ENCODE measurements at places on chromosomes 1 and 21.

DNA sequence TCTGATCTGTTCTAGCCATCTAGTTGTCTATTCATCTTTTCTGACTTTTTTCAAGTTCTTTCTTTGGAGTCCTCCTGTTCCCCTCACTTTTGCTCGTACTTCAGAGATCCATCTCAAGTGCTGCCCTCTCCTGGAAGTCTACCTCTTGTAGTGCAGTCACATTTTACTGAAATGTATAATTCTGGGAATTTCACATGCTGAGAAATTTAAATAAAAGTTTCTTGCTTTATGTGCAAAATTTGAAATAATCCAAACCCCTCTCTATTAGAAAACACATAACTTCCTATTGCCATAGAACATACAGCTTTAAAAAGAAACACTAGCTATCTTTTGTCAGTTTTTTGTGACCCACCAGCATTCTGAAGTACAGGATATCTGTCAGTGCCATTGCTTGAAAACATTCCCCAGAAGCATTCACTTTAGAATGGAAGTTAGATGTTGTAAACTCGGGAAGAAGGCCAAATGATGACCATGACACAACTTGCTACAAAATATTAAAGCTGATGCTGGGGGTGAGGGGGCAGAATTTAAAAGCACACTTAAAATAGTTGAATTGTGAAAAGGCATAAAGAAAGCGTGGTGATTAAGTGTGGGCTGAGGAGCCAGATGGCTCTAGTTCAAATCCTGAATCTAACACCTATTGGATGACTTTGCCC, 22.0 kb downstream of the RLF start:
- H3K4me3 ChIP-seq, result no peak overlapping the region
- peak overlapping the region; percentile 54 for H3K27ac ChIP-seq
- peaks cover 9% of the 10 kb centered on the region for H3K36me3 ChIP-seq

- peaks cover 7% of the 10 kb centered on the region for H3K4me1 ChIP-seq
- H3K4me3 ChIP-seq, result peak overlapping the region; percentile 62
- DNase-seq, result no peak
- no peaks in the 10 kb centered on the region for H3K36me3 ChIP-seq
- no peaks in the 10 kb centered on the region for H3K27me3 ChIP-seq
These were observed 738 bp downstream of the LURAP1 start for GRCh38 chr1:46203738-46204405.

DNA sequence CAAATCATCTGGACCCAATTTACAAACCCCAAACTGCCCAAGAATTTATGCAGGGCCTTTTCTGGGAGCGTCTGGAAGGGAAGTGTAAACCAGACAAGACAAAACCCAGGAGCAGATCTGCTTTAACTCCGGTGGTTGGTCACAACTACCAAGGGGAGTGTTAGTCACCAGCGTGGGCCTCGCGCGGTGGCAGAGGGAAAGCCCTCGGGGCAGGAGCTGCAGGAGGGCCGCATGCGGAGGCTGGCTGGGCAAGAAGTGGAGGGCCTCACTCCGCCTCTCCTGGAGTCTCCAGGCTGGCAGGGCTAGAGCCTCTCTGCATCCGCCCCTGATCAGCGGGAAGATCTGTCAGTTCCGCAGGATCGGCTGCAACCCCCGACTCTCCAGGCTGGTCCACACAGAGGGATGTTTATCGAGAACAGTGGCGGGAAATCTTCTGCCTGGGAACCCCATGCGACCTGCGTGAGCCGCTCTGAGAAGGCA, 2.0 kb downstream of the COL24A1 start:
- no peak overlapping the region for H3K4me3 ChIP-seq
- H3K27me3 ChIP-seq, result peaks cover 25% of the 10 kb centered on the region
- no peak overlapping the region for H3K27ac ChIP-seq
- no peaks in the 10 kb centered on the region for H3K4me1 ChIP-seq
- H3K36me3 ChIP-seq, result no peaks in the 10 kb centered on the region

DNA sequence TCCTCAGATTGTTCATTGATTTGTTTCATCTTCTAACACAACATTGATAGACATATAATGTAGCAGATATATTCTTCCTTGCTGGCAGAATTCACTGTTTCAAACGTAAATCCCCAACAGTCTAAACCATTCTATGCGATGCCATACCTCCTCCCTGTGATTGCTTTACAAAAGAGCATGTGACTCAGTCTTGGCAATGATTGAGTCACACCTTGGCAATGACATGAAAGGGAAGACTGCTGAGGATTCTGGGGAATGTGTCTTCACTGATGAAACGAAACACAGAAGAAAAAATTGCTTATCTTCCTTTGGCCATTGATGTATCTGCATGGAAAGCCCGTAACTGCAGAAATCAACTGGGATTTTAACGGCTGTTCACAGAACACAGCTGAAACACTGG, 409.6 kb upstream of the ZRANB2 start:
- no peak overlapping the region for H3K4me3 ChIP-seq
- H3K27me3 ChIP-seq, result no peaks in the 10 kb centered on the region
- DNase-seq, result no peak

DNA sequence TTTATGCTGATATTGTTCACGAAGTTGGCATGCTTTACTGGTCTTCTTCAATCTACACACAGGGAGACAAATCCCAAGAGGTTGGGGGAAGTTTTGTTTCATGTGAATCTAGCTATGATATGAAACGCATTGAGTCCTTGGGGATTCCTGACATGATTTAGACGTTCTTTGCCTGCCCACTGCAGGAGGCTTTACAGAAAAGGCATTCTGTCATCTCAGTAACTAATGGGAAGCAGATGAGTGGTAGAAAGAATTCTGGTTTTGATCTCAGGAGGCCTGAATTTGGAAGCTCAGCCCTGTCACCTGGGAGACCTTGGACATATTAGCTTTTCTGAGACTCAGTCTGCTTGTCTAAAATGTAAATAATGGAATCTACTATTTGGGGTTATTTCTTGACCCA, 383.0 kb upstream of the NFIA start:
- no peak for DNase-seq
- H3K4me3 ChIP-seq, result no peak overlapping the region
- no peak overlapping the region for H3K27ac ChIP-seq
- H3K36me3 ChIP-seq, result no peaks in the 10 kb centered on the region
- H3K4me1 ChIP-seq, result no peaks in the 10 kb centered on the region

DNA sequence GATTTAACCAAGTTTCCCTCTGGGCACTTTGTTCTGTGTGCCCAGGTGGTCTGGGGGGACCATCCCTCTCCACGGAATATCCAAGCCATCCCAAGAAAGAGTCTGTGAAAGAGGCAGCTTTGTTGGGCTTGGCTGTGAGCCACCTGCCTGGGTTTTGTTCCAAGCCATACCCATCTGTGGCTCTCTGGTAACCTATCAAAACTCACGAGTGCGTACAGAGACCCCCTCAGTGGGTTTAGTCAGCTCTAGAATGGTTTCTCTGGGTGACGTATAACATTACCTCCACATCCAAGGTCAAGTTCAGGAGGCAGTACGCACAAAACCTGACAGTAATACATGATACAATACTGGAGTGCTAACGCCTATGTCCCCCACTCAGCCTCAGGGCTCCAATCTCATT, 54.2 kb downstream of the DNTTIP2 start:
- H3K4me1 ChIP-seq, result no peaks in the 10 kb centered on the region
- H3K27ac ChIP-seq, result no peak overlapping the region
- H3K36me3 ChIP-seq, result no peaks in the 10 kb centered on the region
- no peaks in the 10 kb centered on the region for H3K27me3 ChIP-seq
- no peak for DNase-seq

DNA sequence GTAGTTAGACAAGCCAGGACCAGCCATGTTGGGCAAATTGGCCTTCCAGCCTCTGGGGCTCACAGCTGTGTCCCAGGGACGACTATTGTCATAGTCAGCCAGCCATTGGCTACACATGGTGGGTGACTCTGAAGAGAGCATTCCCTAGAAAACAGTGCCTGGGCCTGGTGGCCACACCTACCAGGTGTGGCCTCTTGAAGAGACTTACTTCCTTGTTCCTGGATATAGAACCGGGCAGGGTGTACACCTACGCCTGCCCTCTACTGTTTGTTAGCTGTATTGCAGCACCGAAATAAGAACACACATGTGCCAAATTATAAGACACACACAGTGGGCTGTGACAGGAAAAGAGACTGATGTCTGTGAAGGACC, 134.6 kb upstream of the ARHGEF16 start:
- peaks cover 10% of the 10 kb centered on the region for H3K27me3 ChIP-seq
- no peak for DNase-seq
- peaks cover 2% of the 10 kb centered on the region for H3K36me3 ChIP-seq
- no peak overlapping the region for H3K4me3 ChIP-seq
- H3K27ac ChIP-seq, result no peak overlapping the region

DNA sequence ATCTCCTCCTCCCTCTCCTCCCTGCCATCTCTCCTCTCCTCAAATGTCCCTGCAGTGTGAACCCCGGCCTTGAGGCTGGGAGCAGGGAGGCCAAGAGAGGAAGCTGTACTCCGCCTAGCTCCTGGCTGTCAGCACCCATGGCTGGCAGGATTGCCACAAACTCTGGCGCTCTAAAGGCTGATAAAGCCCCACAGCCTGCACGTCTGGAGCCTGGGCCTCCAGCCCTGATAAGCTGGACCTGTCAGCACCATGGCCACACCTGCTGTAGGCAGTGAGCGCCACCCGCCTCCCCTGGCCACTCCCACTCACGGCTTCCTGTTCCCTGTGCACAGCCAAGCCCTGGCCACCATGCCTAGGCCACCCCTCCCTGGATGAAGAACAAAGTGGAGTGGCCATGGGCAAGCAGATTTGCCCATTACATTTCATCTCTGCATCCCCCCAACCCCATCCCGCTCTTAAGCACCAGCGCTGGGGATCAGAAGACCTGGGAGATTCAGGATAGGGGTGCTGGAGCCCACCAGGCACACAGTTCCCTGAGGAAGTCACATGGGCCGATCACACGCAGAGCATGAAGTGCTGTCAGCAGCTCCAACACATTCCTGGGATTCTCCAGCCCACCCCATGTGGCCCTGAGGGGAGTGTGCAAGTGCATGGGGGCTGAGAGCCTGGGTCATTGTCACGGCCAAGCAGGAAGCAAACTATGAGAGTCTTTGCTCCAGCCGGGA, 24.2 kb upstream of the NPPB start:
- no peaks in the 10 kb centered on the region for H3K4me1 ChIP-seq
- no peak overlapping the region for H3K4me3 ChIP-seq
- peaks cover 46% of the 10 kb centered on the region for H3K27me3 ChIP-seq
- H3K36me3 ChIP-seq, result no peaks in the 10 kb centered on the region
- no peak for DNase-seq

DNA sequence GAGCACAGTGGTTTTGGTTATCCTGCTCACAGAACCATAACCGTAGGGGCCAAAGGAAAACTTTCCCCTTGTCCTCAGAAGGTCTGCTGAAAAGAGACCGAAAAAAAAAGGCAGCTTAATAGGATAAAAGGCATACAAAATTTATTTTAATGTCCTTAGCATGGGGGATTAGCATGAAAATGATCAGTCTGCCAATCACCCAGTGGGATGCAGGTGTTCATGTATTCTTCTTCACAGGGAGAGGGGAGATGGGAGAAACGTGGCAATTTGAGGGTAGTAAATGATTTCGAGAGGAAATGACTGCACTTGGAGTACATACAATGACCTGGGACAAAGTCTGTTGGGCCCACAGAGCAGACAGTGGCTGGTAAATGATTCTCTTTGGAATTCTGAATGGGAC, 194.0 kb downstream of the AJAP1 start:
- no peak for DNase-seq
- H3K4me1 ChIP-seq, result no peaks in the 10 kb centered on the region
- no peaks in the 10 kb centered on the region for H3K36me3 ChIP-seq
- H3K27me3 ChIP-seq, result peaks cover 36% of the 10 kb centered on the region
- no peak overlapping the region for H3K4me3 ChIP-seq

DNA sequence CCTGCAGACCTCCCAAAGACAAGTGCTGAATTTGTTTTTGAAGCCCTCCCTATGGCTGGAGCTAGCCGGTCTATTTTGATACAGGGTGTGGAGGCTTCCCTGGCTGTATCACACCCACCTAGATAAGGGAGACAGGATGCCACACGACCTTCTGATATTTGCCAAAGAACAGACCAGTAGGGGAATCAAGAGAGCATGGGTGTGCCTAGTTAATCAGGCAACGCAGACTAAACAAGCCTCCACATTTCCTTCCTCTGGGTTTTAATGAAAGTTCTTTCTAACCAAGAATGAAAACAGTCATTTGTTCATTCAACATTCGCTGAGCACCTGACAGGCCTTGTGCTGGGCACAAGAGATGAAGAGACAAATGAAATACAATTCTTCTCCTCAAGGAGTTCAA, 446.8 kb downstream of the PLPP3 start:
- no peak overlapping the region for H3K4me3 ChIP-seq
- no peaks in the 10 kb centered on the region for H3K4me1 ChIP-seq
- DNase-seq, result no peak
- H3K27ac ChIP-seq, result no peak overlapping the region
- no peaks in the 10 kb centered on the region for H3K36me3 ChIP-seq
- H3K27me3 ChIP-seq, result no peaks in the 10 kb centered on the region

DNA sequence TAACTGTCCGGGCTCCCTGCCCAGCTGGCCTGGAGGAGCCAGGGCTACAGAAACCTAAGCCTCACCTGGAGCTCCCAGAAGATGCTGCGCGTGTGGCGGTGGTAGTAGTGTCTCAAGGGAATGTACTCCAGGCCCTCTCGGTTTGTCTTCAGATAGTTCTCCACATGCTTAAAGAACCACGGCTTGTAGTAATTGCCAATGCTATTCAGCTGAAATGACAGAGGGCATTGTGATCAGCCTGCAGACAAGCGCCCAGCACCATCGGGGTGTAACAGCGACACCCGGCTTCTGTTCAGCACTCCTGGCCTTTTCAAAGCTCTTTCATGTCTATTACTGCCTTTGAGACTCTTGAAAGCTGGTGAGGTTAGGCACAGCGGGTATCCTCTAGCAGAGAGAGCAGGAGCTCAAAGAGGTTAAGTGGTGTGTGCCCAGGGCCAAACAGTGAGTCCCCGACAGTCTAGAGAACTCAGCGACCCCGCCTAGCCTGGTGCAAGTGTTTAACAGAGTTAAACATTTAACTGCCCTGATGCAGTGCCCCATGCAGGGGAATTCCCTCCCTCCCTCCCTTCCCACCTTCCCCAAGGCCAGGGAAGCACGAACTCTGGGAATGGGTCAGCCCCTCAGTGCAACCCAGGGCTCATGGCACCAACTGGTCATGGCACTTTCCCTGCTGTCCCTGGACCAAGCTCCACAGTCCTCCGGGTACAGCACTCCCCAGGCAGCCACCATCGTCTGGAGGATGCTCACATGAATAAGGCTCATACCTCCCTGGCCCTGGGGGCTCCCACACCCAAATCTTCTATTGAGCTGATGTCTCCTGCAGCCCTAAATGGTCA, 21.5 kb downstream of the DHCR24 start:
- H3K4me3 ChIP-seq, result no peak overlapping the region
- H3K27me3 ChIP-seq, result no peaks in the 10 kb centered on the region
- peaks cover 12% of the 10 kb centered on the region for H3K4me1 ChIP-seq
- no peak for DNase-seq
- H3K36me3 ChIP-seq, result peaks cover 5% of the 10 kb centered on the region

GRCh38 chr1:27759236-27759635, 13.8 kb upstream of the STX12 start:
- H3K36me3 ChIP-seq, result peaks cover 41% of the 10 kb centered on the region
- no peak for DNase-seq
- H3K27ac ChIP-seq, result no peak overlapping the region
- H3K27me3 ChIP-seq, result no peaks in the 10 kb centered on the region
- no peaks in the 10 kb centered on the region for H3K4me1 ChIP-seq

- H3K27me3 ChIP-seq, result no peaks in the 10 kb centered on the region
- H3K36me3 ChIP-seq, result peaks cover 9% of the 10 kb centered on the region
These were observed 936 bp upstream of the UBXN11 start for GRCh38 chr1:26307363-26307781.

GRCh38 chr1:236861560-236862218, 66.6 kb downstream of the MTR start:
- H3K27me3 ChIP-seq, result no peaks in the 10 kb centered on the region
- H3K36me3 ChIP-seq, result peaks cover 41% of the 10 kb centered on the region
- no peak overlapping the region for H3K4me3 ChIP-seq
- peaks cover 13% of the 10 kb centered on the region for H3K4me1 ChIP-seq
- DNase-seq, result no peak

Measured in central memory CD8-positive, alpha-beta T cell (primary cell).